ENCODE measurements at places on chromosomes 12 and 14.

DNA sequence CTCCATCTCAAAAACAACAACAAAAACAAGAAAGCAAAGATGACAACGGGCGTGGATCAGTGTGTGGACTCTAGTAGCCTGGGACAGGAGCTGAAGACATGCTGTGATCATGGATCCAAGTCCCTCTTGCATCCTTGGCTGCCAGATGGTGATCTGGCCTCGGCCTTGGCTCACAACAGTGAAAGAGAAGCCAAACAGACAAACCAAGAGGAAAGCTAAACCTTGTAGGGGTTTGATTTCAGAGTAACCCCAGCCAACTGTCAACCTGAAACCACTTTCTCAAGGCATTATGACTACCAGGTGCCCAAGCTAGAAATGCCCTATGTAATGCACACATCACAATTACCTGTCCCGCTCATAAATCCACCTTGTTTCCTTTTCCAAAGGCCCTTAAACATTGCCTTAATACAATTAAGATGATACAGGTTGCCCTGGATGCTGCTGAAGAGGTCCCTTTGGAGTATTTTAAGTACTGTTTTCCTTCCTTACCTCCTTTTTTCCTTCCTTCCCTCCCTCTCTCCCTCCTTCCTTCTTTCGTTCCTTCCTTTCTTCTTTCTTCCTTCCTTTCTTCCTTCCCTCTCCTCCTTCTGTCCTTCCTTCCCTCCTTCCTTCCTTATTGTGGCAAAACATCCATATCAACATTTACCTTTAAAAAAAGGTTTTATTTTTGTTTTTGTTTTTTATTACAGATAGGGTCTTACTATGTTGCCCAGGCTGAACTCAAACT is 41.4 kb upstream of the NINJ2 start:
- DNase-seq: no peak

DNA sequence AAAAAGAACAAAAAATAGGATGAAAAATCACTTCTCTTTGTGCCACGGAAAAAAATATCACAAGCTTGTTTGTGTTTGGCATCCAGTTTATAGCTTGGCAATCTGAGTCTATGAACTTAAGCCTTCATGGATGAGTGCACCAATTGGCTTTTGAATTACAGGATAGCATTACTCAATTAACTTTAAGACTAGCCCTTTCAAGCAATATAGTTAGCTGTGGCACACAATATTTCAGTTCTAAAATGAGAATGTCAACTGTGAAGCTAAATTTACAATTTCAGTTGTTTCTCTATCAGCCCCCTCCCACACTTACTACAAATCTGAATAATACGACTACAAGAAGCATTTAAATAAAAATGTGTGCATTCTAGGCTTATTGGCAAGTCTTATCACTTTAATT is 8.3 kb downstream of the RERG start:
- no peak for DNase-seq

- DNase-seq: no peak
Measured at GRCh38 chr12:109201496-109201885, 85.1 kb downstream of the ACACB start.

- no peak for DNase-seq
Measured at GRCh38 chr14:74648601-74649000, 36.6 kb upstream of the LTBP2 start.

- no peak for DNase-seq
Measured at GRCh38 chr14:61335049-61335448, 13.7 kb downstream of the PRKCH start.
